GM10248 (cell line): ENCODE measurements at places on chromosomes 2 and 18.

DNA sequence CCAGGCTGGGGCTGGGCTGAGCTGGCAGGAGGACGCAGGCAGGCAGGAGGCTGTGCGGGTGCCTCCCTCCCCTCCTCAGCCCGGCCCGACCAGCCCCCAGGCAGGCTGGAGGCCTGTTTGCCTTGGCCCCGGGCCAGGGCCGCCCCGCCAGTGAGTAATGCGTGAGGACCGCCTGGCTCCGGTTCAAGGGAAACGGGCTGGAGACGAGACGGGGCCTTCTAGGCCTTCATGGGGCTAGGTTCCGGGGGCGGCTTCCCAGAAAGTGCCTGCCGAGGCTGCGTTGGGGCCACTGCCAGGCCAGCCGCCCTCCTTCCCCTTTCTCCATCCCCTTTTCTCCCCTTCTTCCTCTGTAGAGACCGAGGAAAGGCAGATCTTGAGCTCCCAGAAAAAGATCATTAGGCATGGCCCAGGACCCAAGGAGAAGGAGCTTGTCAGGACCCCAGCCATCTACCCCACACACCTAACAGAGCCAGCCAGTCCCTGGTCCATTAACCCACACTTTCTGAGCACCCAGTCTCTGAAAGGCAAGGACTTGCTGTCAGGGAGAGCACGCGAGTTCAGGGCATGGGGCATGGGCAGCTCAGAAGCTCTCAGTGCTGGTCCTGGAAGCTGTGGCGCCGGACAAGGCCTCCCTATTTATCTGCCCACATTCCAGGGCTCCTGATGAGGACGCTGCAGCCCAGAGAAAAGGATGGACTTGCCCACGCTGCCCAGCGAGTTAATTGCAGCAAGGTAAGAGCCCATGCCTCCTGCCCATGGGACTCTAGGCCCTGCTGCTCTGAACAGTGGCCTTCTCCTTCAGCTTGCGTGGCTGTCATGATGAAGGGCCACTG is 48.5 kb downstream of the SMAD7 start:
- no peak for DNase-seq

DNA sequence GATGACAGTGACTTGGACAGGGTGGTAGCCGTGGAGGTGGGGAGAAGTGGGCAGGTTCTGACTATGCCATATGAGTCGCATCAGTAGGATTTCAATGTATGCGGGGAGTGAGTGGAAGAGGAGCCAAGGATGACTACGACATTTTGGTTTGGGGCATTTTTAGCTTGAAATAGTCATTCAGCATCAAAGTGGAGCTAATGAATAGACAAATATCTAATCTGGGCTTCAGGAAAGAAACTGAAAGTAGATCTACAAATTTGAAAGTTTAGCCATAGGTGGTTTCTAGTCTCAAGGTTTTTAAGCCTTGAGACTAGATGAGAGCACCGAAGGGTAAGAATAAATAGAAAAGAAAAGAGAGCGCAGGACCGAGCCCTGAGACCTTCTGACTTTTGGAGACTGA is 58.3 kb downstream of the FEZ2 start:
- peak; percentile 33 for DNase-seq

DNA sequence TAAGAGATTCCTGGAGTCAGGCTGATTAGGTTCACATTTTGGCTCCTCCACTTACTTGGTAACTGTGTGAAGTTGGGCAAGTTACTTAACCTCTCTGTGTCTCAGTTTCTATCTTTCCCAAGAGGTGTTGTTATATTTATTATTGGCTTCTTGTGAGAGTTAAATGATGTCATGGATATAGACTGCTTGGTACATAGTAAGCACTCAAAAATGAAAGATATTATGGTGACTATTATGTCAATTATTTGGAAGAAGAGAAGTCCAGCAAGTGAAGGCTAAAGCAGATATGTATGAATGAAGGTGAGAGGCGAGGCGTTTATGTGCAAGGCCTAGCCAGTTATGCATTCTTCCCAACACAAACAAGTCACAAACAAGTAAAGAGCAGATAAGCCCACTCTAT is 417.4 kb downstream of the TSN start:
- no peak for DNase-seq

DNA sequence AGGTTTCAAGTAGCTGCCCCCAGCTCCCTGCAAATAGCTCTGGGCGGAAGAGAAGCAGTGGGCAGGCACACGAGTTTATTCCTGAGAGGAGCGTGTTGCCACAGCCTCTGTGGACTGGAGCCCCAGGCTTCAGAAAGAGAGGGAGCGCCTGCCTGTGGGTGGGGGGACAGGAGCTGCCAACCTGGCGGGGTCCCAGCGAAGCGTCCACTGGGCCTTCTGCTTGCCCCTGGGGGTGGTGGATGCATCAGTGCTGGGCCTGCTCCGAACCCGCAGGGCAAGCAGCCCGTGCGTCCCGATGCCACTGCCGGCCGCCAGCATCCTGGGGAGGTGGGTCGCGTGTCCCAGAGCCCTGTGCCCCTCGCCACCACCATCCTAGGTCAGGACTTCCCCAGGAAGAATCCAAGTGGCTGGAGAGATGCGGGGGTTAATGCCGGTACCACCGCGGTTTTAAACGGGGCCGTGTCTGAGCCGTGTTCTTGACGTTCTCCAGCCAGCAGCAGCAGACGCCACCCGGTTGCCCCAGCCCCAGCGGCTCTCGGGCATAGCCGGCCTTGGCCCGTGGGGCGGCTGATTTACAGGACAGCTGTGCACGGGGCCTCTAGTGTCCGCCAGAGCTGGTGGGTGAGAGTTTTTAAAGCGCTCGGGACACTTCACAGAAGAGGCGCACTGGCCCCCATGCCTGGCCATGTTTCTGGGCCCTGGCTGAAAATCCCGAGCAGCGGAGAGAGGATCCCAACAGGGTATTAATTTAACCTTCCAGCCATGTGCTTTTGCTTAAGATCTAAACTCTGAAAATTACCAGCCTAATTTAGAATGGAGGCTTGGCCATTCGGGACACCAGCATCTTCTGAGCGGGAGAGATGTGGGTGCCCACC is 84.7 kb downstream of the NFATC1 start:
- no peak for DNase-seq

- DNase-seq = peak; percentile 25
Observed at GRCh38 chr2:181682795-181683517, 2.6 kb upstream of the NEUROD1 start.

GRCh38 chr18:26421931-26422330 is 126.4 kb downstream of the KCTD1 start:
- DNase-seq = no peak

DNA sequence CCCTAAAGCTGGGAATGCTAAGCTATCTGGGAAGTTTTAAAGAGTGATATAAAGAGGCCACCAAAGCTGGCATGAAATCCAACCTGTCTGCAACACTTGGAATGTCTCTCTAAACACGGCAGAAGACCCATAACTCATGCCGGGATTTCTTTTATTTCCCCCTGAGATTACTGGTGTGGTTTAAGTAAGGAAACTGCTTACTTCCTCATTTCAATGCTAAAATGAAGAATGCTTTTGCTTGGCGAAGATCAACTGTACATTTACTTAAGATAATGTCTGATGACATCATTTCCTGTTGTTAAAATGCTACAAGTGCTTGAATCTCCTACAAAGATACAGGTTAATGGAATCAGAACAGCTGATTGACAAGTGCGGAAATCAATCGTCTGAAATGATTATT is 353.8 kb upstream of the SALL3 start:
- DNase-seq = no peak

DNA sequence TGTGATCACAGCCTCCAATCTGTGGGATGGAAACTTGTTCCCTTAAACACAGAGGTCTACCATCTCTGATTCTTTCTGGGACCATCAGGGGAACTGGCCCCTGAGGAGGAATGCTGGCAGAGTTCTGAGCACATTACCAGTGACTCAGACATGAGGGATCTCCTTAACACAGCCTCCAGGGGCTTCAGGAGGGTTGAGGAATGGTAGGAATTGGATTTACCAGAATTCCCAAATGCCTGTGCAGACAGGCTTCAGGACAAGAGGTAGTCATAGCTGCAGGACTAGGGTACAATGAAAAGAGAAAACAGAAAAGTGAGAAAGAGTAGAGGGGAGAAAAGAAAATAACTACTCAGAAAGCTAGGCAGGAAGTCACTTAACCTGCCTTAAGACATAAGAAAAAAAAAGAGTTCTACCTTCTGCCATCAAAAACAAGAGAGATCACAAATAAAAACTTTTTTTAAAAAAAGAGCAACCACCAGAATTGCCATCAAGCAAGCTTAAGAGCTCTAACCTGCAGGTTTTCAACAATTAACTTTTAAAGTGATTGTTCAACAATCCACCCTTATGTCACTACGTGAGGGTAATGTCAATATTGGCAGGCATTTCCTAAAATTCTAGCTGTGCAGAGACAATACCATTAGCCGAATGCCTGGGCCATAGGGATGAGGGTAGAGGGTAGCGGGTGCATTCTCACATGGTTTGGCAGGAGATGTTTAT is 524.4 kb downstream of the BCL11A start:
- DNase-seq = no peak

DNA sequence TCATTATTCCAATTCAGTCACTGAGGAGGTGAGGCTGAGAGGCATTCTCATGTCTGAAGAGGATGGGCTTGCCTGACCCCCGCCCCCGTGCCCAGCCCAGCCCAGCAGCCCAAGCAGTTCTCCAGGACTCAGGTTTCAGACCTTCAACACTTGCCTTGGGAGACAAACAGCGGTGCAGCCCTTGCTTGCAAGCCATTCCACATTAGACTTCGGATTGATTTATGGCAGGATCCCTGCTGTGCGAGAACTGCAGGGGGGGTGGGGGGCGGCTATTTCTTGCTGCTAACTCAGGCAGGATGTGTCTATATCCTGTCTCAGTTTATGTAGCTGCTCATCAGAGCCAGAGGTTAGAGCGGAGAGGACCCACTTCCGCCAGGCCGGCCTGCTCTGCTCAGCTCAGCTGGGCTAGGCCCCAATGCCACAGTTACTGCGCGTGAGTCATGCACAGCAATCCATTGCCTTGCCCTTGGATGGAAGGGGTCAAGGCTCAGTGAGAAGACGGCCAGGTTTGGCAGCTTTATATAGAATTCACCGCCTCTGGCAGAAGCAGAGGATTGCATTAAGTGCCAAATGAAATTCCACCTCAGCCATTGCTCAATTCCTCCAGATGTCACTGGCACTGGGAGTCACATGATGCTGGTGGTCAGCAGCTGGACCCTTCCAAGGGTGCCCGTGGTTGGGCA is 1.8 kb downstream of the GYPC start:
- peak; percentile 71 for DNase-seq

DNA sequence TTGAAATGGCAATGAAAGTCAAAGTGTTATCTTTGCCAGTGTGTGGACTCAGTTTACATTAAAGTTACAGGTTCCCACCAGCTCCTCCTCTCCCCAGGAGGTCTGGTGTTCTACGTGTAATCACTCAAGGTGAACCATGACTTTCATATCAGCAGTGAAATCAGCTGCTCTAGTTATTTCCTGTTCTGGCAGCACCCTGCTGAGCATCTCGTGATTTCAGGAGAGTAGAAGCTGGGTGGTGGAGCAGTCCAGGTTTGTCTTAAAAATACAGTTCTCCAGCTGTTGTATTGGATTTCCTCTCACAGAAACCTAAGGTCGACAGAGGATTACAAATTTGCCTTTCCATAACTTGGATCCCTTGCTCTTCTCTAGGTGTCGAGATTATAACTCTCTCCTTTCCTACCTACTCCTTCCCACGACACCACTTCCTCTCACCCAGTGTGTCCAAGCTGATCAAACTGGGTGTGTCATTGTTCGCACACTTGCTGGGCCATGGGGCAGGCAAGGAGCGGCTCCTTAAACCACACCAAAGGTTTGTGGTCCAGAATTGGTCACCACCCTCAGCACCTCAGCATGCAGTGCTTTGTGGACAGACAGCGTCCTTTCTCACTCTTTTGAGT is 13.0 kb upstream of the ARHGAP25 start:
- no peak for DNase-seq

- no peak for DNase-seq
Observed at GRCh38 chr2:44273596-44273995, 1.7 kb upstream of the SLC3A1 start.

- DNase-seq = no peak
Observed at GRCh38 chr2:943821-944220, 6.8 kb upstream of the SNTG2 start.

- DNase-seq = peak; percentile 38
Observed at GRCh38 chr18:58887613-58887963, 22.9 kb downstream of the ZNF532 start.

DNA sequence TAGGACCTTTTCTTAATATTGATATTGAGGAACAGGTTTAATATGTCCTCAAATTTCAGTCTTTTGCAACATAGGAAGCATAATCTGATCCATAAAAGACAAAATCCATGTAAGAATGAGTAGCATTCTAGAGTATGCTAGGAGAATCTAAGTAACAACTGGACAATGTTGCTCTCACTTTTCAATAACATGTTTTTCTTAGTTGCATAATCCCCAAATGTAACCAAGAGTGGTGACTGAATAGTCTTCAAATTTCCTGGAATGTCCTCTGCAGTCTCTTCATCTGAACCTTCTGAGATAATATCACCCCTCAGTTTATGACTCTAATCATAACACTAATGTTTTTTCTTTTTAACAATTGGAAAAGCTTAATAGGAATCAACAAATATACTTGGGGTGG is 110.0 kb upstream of the ZEB2 start:
- no peak for DNase-seq

- DNase-seq = no peak
Observed at GRCh38 chr18:40810372-40810771, 1144.7 kb upstream of the PIK3C3 start.

GRCh38 chr2:102601730-102602129 is 17.6 kb upstream of the SLC9A2 start:
- no peak for DNase-seq

DNA sequence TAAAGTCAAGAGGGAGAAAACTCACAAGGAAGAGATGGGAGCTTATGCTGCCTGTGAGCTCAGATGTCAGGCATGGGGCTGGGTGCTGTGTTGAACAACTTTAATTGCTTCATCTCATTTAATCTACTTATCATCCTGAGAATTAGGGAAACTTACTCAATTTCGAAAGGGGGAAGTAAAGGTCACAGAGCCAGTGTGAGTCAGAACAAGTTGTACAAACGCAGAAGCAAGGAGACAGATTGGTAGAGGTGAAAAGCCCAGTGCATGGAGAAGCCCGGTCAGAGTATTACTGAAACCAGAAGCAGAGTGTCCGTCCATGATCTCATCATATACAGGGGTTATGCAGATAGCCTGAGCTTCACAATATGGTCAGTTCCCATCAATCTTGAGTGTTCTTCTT is 281.1 kb upstream of the POU3F3 start:
- DNase-seq = no peak
